Peyer's patch (tissue), 4 donors: ENCODE measurements at places on chromosomes 2 and 18. TPM values are rescaled to one million over a fixed set of nuclear protein-coding genes. Genes with fewer than 3 reads are reported as not detected.

Gene CNNM3
- 55.6 TPM for total RNA-seq

GRCh38 chr18:41660654-41661053, 294.4 kb upstream of the PIK3C3 start:
- no peaks in the 10 kb centered on the region for H3K4me1 ChIP-seq
- no peak overlapping the region for H3K27ac ChIP-seq
- no peaks in the 10 kb centered on the region for H3K36me3 ChIP-seq
- no peak overlapping the region for H3K4me3 ChIP-seq
- DNase-seq: no peak

DNA sequence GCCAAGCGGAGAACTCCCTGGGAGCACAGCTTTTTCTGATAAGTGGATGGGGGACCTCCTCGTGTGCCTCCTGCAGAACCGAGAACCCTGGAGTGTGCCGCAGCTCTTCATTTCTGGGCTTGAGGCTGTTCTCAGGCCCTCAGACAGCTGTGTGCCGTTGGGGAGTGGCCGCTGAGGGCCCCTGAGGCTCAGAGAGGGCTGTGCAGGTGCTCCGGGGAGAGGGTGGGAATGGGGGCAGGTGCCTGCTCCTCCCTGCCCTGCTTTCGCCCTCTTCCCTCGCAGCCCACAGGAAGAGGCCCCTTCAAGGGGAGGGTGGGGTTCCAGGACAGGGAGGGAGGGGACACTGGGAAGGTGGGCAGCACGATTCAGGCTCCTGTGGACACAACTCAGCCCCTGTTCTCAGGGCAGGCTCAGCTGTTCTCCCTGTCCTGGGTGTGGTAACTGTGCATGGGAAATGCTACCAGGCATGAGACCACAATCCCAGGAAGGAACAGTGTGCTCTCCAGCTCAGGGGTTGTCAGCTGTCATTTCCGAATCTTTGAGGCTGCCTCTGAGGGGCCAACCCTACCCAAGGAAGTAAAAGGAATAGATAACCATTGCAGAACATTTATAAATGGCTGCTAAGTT, 11.3 kb downstream of the LCT start:
- H3K4me1 ChIP-seq: no peaks in the 10 kb centered on the region
- H3K36me3 ChIP-seq: no peaks in the 10 kb centered on the region
- DNase-seq: no peak

GRCh38 chr2:95056461-95057459, 31.3 kb downstream of the MAL start:
- DNase-seq: no peak
- no peaks in the 10 kb centered on the region for H3K27me3 ChIP-seq
- no peaks in the 10 kb centered on the region for H3K36me3 ChIP-seq
- H3K4me1 ChIP-seq: no peaks in the 10 kb centered on the region
- H3K27ac ChIP-seq: no peak overlapping the region

DNA sequence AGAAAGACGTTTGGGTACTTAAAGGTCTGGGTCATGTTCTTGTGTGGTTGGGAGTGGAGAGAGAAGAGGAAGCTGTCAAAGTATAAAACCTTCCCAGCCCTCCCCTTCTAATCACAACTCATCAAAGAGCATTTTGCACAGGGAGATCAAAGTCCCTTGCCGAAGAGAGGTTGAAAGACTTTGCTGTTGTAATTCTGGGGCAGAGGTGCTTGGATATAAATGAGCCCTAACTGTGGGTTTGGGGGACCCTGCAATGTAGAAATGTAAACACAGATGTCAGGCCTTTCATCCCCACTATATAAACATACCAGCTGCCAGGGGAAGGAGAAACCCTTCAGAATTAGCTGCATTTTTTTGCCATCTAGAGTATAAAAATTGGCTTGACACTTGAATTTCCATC, 182.1 kb downstream of the ETAA1 start:
- DNase-seq: no peak
- no peaks in the 10 kb centered on the region for H3K27me3 ChIP-seq
- no peaks in the 10 kb centered on the region for H3K4me1 ChIP-seq
- no peak overlapping the region for H3K4me3 ChIP-seq

DNA sequence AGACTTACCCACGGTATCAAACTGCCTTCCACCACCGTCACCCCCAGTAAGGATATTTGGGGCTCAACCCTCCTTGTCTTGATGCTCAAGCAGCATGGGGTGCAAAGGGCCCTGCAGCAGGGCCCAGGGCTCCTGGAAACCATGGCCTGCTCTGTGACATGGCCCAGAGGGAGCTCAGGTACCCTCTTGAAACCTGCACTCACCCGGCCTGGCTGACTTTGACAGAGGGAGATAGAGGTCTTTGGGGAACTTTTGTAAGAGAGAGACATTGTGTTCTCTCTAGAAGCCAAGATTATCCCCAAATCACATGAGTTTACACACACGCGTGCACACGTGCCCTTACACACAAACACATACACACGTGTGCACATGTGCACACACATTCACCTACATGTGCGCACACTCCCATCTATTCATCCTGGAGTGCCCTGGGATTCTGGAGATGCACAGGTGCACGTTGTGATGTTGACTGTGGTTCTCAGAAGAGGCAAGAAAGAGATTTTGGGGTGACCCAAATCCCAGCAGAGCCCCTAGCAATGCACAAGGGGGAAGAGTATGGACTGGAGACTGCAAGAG, 19.6 kb upstream of the KCNK3 start:
- no peaks in the 10 kb centered on the region for H3K36me3 ChIP-seq

GRCh38 chr2:19127616-19128015, 230.8 kb downstream of the OSR1 start:
- H3K4me3 ChIP-seq: no peak overlapping the region
- DNase-seq: no peak
- H3K27ac ChIP-seq: no peak overlapping the region
- no peaks in the 10 kb centered on the region for H3K4me1 ChIP-seq
- no peaks in the 10 kb centered on the region for H3K36me3 ChIP-seq
- H3K27me3 ChIP-seq: no peaks in the 10 kb centered on the region

- no peaks in the 10 kb centered on the region for H3K27me3 ChIP-seq
- no peak for DNase-seq
- H3K36me3 ChIP-seq: no peaks in the 10 kb centered on the region
- no peak overlapping the region for H3K4me3 ChIP-seq
- H3K27ac ChIP-seq: no peak overlapping the region
- no peaks in the 10 kb centered on the region for H3K4me1 ChIP-seq
These were observed 213.7 kb downstream of the TTC32 start for GRCh38 chr2:19688059-19688458.

- no peak overlapping the region for H3K27ac ChIP-seq
- H3K27me3 ChIP-seq: no peaks in the 10 kb centered on the region
- DNase-seq: no peak
- no peaks in the 10 kb centered on the region for H3K4me1 ChIP-seq
- H3K36me3 ChIP-seq: no peaks in the 10 kb centered on the region
- H3K4me3 ChIP-seq: no peak overlapping the region
These were observed 503.6 kb downstream of the ARHGAP15 start for GRCh38 chr2:143632751-143633374.

GRCh38 chr2:235449568-235449967, 44.3 kb upstream of the AGAP1 start:
- no peak for DNase-seq
- no peaks in the 10 kb centered on the region for H3K4me1 ChIP-seq
- H3K36me3 ChIP-seq: no peaks in the 10 kb centered on the region
- no peak overlapping the region for H3K4me3 ChIP-seq

DNA sequence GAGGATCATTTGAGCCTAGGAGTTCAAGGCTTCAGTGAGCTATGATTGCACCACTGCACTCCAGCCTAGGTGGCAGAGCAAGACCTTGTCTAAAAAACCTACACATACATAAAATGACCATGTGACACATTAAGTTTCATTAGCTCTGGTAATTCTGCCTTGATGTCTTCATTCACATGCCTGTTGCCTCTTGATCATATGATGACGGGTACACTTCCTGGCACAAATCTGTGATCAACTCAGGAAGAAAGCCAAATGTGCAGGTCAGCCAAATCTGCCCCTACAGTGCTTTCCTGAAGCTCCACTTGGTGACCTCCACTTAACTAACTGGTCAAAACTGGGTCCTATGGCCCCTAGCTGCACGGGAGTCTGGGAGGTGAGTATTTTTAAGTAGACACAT, 54.4 kb upstream of the B3GNT7 start:
- no peak for DNase-seq
- H3K4me3 ChIP-seq: no peak overlapping the region
- no peaks in the 10 kb centered on the region for H3K4me1 ChIP-seq
- H3K36me3 ChIP-seq: no peaks in the 10 kb centered on the region

GRCh38 chr2:241951920-241952319, 82.4 kb downstream of the RTP5 start:
- no peaks in the 10 kb centered on the region for H3K27me3 ChIP-seq
- peaks cover 8% of the 10 kb centered on the region for H3K4me1 ChIP-seq
- H3K4me3 ChIP-seq: no peak overlapping the region
- no peak overlapping the region for H3K27ac ChIP-seq
